ENCODE measurements at places on chromosomes 16 and 17. TPM values are rescaled to one million over a fixed set of nuclear protein-coding genes. Genes with fewer than 3 reads are reported as not detected.
A peak's percentile ranks its signal among the peaks of the same experiment; 100 is the strongest.

- DNase-seq: peak; percentile 67
Observed at GRCh38 chr17:79391376-79392233, 219.2 kb downstream of the RBFOX3 start.

- no peak for DNase-seq
Observed at GRCh38 chr17:28657756-28658155, 4.0 kb downstream of the SDF2 start.

SHISA6 gene
- not detected for total RNA-seq

NUPR1 gene
- total RNA-seq: 5.9 TPM

- peak; percentile 82 for DNase-seq
Observed at GRCh38 chr17:81309140-81309858, 14.2 kb upstream of the SLC38A10 start.

LAT gene
- total RNA-seq: 1.8 TPM

- no peak for DNase-seq
Observed at GRCh38 chr16:87924811-87925670, 11.3 kb downstream of the CA5A start.
